Astrocyte (in vitro differentiated cells and primary cell): ENCODE measurements at places on chromosomes 3 and 15. TPM values are rescaled to one million over a fixed set of nuclear protein-coding genes. Genes with fewer than 3 reads are reported as not detected.

GRCh38 chr15:81418891-81419290, 44.9 kb upstream of the TMC3 start:
- DNase-seq, result no peak

The DAZL gene
- total RNA-seq, result not detected in 2 replicates

The POLR2M gene
- 61.4 and 71.5 TPM in 2 replicates for total RNA-seq

GRCh38 chr15:60667190-60667868, 188.4 kb upstream of the ICE2 start:
- DNase-seq, result no peak

The RCCD1 gene
- 6.5 and 6.8 TPM in 2 replicates for total RNA-seq

- no peak for DNase-seq
These were observed 341.4 kb downstream of the CNTN3 start for GRCh38 chr3:74273091-74273490.

- no peak for DNase-seq
These were observed 77.6 kb upstream of the WNT5A start for GRCh38 chr3:55564726-55565125.

The ANKRD34C gene
- total RNA-seq, result 0.05 TPM in 1 of 2 replicates, not detected in the other

DNA sequence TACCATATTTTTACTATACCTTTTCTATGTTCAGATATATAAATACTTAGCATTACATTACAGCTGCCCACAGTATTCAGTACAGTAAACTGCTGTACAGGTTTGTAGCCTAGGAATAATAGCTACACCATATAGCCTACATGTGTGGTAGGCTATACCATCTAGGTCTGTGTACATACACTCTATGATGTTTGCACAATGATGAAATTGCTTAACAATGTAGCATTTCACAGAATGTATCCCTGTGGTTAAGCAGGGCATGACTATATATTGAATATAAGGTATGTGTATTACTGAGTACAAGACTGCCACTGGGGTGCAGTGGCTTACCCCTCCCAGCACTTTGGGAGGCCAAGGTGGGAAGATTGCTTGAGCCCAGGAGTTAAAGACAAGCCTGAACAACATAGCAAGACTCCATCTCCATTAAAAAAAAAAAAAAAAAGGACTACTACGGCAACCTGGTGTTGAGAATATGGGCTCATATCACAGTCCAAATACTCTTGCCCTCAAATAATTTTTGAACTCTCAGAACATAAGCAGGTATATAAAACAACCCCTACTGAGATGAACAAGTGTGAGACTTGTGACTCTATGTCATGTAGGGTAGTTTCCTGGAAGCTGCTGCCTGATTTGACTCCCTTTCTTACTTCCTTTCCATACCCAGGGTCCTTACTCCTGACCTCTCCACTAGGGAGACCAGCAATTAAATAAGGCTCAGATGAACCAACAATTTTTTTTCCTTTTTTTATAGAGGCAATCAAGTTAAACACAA, 4.8 kb downstream of the PPP1R14D start:
- DNase-seq, result no peak

DNA sequence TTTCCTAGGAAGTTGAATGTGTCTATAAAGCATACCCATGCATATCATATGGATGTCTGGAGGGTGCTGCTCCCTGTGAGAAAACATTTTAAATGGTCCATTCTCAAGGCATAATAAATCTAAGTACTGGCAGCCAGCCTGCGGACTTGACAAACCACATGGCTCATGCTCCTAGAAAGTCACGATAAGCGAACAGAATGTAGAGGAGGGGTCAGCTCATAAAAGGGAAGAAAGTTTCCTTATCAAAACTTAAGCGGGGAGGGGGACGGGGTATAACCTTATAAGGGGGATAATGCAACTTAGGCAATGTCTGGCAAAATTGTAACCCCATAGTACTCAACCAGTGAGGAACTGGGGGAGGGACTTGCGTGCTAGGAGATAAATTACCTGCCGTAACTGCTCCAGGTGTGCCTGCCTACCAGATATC, 159.8 kb upstream of the LMCD1 start:
- DNase-seq, result no peak

DNA sequence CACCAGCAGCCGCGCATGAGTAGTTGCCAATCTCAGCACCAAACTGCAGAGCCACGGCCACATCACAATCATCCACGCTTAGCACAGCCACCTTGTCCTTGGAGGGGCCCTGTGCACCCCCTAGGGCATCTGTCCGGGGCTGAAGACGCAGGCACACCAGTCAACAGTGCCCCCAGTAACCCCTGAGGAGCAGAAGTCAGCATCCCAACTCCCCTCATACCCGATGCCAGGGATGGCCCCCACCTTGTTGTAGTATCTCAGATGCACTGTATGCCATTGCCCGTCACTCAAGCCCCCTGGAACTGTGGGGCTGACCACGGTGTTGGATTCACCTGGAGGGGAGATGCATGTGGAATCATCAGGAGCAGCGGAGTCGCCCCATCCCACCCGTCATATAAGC, 7.6 kb downstream of the CELSR3 start:
- no peak for DNase-seq

The MUSTN1 gene
- not detected in 2 replicates for total RNA-seq

The BLM gene
- 2.8 and 3.7 TPM in 2 replicates for total RNA-seq

DNA sequence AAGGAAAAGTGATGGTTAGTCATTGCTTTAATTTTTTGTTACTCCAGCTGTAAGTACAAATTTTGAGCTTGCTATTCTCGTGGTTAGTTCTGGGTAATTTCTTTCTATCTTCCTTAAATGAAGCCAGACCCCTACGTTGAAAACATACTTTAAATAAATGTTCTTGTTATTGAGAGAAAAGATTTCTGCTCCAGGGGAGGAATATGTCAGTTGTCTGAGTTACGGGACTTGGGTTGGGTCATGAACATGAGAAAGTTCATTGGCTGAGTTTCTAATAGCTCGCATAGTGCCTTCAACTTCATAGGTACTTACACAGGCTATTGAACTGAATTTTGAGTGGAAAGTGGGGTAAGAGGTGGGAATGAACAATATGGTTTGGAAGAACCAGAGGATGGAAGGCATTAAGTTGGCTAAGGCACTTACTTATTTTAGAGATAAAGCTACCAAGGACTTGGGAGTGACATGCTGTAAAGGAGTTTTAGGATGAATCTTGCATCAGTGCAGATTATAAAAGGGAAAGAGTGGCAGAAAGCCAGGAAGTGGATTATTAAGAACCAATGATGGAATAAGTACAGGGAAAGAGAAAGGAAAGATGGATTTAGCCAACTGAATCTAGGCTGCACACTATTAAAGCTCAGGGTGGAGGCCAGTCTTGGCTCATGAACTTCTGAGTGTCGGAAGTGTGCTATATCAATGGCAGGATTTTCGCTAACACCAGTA, 1.4 kb downstream of the RPSA start:
- DNase-seq, result no peak
